ENCODE measurements at places on chromosomes 12 and 14.

DNA sequence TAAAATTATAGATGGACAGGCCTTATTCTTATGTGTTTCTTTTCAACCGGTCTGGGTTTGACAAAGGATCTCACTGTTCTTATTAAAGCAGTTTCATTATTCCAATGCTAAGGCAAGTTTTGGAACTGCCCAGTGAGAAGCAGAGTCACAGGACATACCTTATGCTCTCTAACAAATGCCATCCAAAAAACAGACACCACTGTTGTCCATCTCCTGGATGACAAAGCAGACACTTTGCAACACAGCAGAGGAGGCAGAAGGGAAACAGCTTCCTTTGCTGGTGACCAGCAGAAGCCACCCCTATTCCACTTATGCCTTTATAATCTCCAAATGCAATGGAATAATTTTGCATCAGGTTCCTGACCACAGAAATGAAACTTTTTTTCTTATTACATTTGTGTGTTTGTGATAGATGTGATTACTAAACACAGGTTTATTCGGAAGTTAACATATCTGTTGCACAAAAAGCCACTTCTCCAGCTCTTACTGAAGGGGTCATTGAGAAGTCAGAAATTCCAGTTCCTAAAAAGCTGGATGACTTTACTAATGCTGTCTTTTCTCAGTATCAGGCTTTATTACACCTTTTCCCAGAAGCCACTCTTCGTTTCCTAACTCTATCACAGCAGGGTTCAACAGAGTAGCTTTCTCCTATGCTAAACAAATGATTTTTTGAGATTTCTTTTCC, 115.6 kb downstream of the BTG1 start:
- DNase-seq = no peak

GRCh38 chr12:102095677-102096263, 24.1 kb downstream of the NUP37 start:
- no peak for DNase-seq

GRCh38 chr14:50786751-50787464, 44.1 kb downstream of the NIN start:
- DNase-seq = no peak

DNA sequence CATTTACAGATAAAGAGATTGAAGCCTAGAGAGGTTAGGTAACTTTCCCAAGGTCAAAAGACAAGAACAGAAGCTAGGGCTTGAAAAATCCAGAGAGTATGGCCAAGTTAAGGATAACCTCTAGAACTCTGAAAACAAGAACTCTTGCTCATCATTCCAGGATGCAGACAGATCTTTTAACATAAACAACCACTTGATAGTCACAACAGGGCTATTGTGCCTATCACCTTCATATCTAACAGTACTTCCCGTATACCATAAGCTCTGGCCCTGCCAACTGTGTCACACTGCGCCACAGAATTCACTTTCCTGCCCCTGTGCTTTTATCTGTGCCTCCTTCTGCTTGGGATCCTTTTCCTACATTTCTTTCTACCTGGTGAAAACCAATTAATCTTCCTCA, 18.2 kb downstream of the ERP29 start:
- no peak for DNase-seq

DNA sequence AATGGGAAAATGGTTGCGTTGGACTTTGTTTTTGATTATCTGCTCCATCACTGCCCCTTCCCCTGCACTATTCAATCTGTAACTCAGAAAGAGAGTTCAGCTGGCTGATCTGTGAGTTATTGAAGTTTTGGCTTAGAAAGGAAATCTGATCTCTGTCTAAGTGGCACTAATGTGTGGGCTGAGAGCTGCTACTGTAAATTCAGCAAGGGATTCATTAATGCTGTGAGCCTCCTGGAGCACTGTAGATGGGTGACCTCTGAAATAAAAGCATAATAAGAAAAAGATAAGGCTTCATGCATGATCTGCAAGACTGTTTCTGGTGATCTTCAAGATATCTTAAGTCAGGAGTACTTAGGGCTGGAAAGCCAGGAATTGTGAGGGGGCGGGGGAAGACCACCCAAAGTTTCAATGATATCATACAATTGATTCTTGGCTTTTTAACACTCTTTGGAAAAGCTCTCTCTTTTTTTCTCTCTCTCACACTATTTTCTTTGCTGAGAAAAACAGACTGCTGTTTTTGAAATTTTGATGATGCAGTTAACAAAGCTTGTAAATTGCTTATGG, 101.1 kb downstream of the C12orf75 start:
- no peak for DNase-seq

DNA sequence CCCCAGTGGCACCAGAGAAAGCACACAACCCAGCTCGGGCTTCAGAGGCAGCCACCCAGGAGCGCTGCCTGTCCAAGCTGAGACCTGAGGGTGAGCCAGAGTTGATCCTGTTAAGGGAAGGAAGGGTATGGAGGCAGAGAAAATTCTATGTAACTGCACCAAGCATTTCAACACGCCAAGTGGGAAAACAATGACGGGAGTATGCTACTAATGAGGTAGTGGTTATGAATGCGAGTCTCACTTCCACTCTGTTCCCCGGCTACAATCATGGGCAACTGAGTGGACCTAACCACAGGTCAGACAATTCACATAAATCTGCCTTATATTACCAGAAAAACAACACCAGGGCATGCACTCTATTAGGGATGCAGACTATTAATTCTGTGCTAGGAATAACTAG, 9.9 kb downstream of the ATG14 start:
- no peak for DNase-seq

DNA sequence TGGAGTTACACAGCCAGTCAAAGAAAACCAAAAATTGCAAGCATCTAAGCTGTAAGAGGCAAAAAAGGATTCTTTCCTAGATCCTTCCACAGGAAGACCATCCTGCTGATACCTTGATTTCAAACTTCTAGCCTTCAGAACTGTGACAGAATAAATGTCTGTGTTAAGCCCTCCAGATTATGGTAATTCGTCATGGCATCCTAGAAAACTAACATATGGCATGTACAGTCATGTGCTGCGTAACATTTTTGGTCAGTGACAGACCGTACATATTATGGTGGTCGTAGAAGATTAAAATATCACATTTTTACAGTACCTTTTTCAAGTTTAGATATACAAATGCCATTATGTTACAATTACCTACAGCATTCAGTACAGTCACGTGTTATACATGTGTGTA, 660.9 kb upstream of the LMO3 start:
- DNase-seq = no peak

- no peak for DNase-seq
Observed at GRCh38 chr12:68572661-68573060, 38.0 kb upstream of the RAP1B start.

GRCh38 chr12:96513681-96514080, 24.3 kb downstream of the CFAP54 start:
- no peak for DNase-seq

GRCh38 chr12:68157380-68157779, 2.2 kb downstream of the IFNG start:
- no peak for DNase-seq

- no peak for DNase-seq
Observed at GRCh38 chr14:34088914-34089313, 138.0 kb upstream of the EGLN3 start.

- no peak for DNase-seq
Observed at GRCh38 chr12:22993609-22994315, 368.8 kb downstream of the ETNK1 start.

- no peak for DNase-seq
Observed at GRCh38 chr12:107238296-107238695, 144.9 kb upstream of the CRY1 start.

DNA sequence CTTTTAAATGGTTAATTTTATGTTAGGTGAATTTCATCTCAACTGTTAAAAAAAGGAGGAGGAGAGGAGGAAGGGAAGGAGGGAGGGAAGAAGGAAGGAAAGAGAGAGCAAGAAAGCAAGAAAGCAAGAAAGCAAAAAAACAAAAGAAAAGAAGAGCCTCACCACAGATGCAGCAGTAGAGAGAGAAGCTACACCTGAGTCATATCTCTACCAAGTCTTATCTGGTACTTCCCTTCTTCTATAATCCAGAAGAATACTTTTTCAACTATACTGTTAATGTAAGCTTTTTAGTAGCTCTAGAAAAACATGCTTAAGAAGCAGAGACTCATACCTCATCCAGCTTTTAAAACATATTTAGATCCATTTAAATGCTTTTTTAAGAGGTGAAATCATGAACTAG, 5.6 kb upstream of the IL26 start:
- DNase-seq = no peak

- DNase-seq = no peak
Observed at GRCh38 chr14:64520699-64521098, 16.1 kb downstream of the ZBTB1 start.

GRCh38 chr14:26163761-26164160, 434.1 kb downstream of the NOVA1 start:
- no peak for DNase-seq

GRCh38 chr12:52085682-52086180, 6.2 kb downstream of the SMIM41 start:
- no peak for DNase-seq

- DNase-seq = no peak
Observed at GRCh38 chr12:115873451-115874082, 403.9 kb downstream of the MED13L start.

DNA sequence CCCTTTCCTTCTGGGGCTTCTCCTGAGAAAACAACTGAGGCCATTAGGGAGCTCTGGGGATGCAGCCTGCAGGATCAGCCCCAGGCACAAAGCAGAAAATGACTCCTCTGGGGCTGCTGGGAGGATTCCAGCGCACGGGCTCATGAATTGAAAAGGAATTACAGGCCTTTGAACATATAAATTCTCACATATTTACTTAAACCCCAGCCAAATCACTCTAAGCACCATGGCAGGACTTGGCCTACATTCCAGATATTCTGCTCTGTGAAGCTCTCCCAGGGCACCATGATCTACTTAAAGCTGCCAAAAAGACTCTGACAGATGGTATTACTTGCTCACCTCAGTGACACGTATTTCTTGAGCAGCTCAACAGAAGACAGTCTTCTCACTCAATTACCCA, 87.2 kb downstream of the ZFC3H1 start:
- no peak for DNase-seq

DNA sequence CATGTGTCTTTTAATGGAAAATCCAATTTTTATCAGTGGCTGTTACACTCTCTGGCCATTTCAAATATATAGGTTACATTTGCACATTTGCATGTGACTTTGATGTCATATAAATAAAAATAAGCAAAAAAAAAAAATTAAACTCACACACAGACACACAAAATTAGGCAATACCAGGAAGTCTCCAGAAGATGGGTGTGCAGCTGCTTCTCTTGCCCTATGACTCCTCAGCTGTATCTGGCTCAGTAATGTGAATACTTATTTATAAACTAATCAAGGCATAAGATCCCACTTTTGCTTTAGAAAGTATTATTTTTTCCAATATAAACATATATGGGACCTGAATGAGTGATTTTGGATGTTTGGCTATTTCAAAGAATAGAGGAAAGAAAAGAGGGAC, 461.1 kb downstream of the LRIG3 start:
- no peak for DNase-seq

GRCh38 chr14:22252686-22253085, 336.3 kb downstream of the DAD1 start:
- no peak for DNase-seq

- no peak for DNase-seq
Observed at GRCh38 chr12:54071942-54072341, 18.3 kb downstream of the HOXC4 start.

DNA sequence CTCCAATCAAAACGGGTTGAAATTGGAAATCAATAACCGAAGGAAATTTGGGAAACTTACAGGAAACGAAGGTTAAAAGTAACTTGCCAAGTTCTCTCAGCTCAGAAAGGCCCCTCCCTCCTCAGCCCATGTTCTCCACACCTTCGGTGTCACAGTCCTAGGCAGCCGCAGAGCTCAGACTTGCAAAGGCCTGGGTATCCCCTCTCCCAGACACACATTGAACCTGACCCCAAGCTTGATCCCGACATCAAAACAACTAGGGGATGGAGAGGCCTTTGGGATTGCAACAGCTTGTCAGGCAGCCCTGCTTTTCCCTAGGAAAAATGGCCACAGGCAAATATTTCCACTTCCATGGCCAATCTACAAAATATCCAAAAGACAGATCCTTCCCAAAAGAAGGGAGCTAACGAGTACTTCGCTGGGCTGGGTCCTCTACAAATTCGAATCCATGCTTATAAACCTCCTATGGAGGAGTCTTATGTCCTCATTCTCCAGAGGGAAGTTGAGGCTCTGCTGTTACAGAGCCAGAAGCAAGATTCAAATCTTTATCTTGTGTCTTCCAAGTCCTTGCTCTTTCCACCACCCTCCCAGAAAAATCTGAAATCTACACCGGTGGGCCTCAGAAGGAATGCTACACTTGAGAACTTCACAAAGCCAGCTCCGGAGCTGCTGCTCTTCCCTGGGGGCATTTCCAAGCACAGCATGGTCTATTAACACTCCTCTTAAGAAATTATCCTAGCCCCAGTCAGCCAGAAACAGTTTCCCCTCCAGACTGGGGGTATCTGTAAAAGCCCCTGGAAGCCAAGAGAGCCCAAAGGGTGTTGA, 35.7 kb upstream of the PNMA1 start:
- no peak for DNase-seq

- peak; percentile 30 for DNase-seq
Observed at GRCh38 chr12:57621497-57622292, 10.5 kb downstream of the ARHGEF25 start.

- DNase-seq = no peak
Observed at GRCh38 chr14:81172353-81172752, 48.4 kb downstream of the GTF2A1 start.

DNA sequence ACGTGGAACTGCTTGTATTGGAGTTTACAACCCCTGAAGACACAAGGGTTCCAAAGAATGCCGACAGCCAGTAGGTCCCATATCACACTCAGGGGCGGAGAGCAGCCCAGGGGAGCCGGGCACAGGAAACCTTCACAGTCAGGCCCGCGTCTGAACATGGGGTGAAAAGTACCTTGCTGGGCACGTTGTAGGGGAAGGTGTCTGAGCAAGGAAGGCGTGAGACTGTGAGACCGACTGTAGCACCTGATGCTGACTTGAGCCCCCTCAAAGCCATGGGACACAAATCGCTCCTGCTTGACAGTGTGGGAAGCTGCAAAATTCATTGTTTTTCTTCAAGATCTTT, 14.7 kb downstream of the RIMBP2 start:
- DNase-seq = no peak

- DNase-seq = no peak
Observed at GRCh38 chr12:2306012-2306411, 253.2 kb downstream of the CACNA1C start.

- no peak for DNase-seq
Observed at GRCh38 chr14:73888971-73889370, 2.3 kb downstream of the ZNF410 start.
